ENCODE measurements at places on chromosomes 3 and 15. TPM values are rescaled to one million over a fixed set of nuclear protein-coding genes. Genes with fewer than 3 reads are reported as not detected.

DNA sequence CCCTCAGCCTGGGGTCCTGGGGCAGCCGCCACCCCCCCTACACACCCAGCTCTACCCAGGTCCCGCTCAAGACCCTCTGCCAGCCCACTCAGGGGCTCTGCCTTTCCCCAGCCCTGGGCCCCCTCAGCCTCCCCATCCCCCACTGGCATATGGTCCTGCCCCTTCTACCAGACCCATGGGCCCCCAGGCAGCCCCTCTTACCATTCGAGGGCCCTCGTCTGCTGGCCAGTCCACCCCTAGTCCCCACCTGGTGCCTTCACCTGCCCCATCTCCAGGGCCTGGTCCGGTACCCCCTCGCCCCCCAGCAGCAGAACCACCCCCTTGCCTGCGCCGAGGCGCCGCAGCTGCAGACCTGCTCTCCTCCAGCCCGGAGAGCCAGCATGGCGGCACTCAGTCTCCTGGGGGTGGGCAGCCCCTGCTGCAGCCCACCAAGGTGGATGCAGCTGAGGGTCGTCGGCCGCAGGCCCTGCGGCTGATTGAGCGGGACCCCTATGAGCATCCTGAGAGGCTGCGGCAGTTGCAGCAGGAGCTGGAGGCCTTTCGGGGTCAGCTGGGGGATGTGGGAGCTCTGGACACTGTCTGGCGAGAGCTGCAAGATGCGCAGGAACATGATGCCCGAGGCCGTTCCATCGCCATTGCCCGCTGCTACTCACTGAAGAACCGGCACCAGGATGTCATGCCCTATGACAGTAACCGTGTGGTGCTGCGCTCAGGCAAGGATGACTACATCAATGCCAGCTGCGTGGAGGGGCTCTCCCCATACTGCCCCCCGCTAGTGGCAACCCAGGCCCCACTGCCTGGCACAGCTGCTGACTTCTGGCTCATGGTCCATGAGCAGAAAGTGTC lies 30.2 kb downstream of the PTPN23 start:
- H3K4me3 ChIP-seq, result no peak overlapping the region
- no peak overlapping the region for H3K27ac ChIP-seq
- DNase-seq, result no peak
- no peaks in the 10 kb centered on the region for H3K27me3 ChIP-seq
- H3K4me1 ChIP-seq, result no peaks in the 10 kb centered on the region
- H3K36me3 ChIP-seq, result peaks cover 2% of the 10 kb centered on the region

DNA sequence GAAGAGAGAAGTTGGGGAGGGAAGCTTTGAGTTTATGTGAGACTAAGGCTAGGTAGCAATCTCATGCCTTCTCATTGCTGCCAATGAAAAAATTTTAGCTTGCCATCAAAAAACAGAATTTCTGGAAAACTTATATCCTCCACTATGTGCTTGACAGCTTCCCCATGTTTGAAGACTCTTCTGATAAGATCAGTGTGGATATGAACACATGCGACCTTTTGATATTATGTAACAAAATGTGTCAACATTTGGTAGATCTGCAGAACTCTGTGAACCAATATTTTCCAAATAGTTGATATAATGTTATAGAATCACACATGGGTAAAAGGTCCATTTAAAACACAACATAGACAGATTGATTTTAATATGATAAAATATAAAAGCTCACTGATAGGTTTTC lies 380.9 kb upstream of the PROK2 start:
- no peaks in the 10 kb centered on the region for H3K4me1 ChIP-seq
- no peak for DNase-seq
- no peaks in the 10 kb centered on the region for H3K36me3 ChIP-seq

- H3K27ac ChIP-seq, result no peak overlapping the region
- no peak for DNase-seq
- no peaks in the 10 kb centered on the region for H3K36me3 ChIP-seq
- H3K4me3 ChIP-seq, result no peak overlapping the region
- H3K27me3 ChIP-seq, result no peaks in the 10 kb centered on the region
- peaks cover 3% of the 10 kb centered on the region for H3K4me1 ChIP-seq
Measured at GRCh38 chr3:185789891-185790830, 34.7 kb downstream of the IGF2BP2 start.

DNA sequence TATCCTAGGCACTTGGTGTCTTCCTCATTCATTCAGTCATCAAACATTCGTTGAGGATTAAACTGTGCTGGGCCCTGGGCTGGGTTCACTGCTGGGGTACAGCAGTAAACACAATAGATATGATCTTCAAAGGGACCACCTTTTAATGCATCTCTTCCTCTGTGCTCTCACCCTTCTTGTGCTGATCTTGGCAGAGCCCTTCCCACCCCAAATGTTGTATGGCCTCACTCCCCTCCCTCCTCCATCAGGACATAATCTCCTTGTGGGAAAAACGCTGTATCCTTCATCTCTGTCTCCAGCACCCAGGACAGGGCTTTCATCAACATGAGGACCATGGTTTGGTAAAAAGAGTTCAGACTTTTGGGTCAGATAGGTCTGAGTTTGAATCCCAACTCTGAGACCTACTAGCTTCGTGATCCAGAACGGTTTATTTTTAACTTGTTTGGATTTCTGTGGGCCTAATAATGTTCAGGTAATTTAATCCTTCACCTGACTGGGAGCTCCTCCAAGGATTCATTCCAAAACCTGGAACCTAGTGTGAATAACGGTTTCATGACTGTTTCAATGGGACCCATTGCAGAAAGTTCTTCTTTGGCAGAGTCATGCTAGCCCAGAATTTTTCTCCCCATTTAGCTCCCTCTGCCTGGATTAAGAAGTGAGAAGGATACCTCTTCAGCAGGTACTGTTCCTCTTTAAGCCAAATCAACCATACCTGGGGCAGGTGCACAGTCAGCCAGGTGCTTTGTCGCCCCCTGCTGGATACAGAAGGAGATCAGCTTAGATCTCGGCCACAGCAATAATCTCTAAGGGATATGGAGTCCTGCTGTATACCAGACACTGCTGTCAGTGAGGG lies 5.2 kb upstream of the WNT7A start:
- peak; percentile 84 for DNase-seq
- no peaks in the 10 kb centered on the region for H3K4me1 ChIP-seq
- no peaks in the 10 kb centered on the region for H3K36me3 ChIP-seq
- H3K27ac ChIP-seq, result no peak overlapping the region
- peaks cover 7% of the 10 kb centered on the region for H3K27me3 ChIP-seq

- no peak overlapping the region for H3K4me3 ChIP-seq
- no peaks in the 10 kb centered on the region for H3K27me3 ChIP-seq
- H3K27ac ChIP-seq, result no peak overlapping the region
- peaks cover 42% of the 10 kb centered on the region for H3K4me1 ChIP-seq
Measured at GRCh38 chr3:57793737-57794187, 37.7 kb downstream of the SLMAP start.

DNA sequence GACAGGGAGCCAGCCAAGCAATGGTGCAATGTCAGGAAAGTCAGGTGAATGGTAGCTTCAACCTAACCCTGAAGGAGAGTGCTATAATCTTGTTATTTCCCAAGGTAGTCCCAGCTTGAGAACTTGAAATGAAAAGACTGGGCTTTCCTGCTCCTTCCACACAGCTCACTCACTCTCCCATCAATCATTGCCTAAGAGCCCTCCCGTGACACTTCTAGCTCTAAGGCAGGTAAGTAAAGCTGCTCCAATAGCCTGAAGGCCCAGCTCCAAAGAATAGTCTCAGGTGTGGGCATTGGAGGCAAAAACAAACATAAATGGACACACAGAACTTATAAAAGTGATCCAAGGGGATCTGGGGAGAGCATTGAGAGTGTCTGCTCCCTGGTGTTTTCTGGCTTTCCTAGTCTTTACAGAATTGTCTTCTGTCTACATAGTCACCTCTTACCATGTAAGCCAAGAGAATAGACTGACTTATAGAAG lies 63.1 kb upstream of the TBC1D5 start:
- H3K4me3 ChIP-seq, result no peak overlapping the region
- H3K27me3 ChIP-seq, result peaks cover 5% of the 10 kb centered on the region
- no peak for DNase-seq
- H3K27ac ChIP-seq, result no peak overlapping the region

- peaks cover 8% of the 10 kb centered on the region for H3K4me1 ChIP-seq
- H3K36me3 ChIP-seq, result no peaks in the 10 kb centered on the region
- H3K27ac ChIP-seq, result peak overlapping the region; percentile 37
- no peaks in the 10 kb centered on the region for H3K27me3 ChIP-seq
- no peak overlapping the region for H3K4me3 ChIP-seq
Measured at GRCh38 chr15:83092309-83092976, 15.0 kb upstream of the TM6SF1 start.

GRCh38 chr3:48015431-48016180 lies 610 bp downstream of the MAP4 start:
- DNase-seq, result no peak
- no peaks in the 10 kb centered on the region for H3K27me3 ChIP-seq
- no peak overlapping the region for H3K27ac ChIP-seq
- peaks cover 2% of the 10 kb centered on the region for H3K36me3 ChIP-seq
- no peak overlapping the region for H3K4me3 ChIP-seq
- peaks cover 37% of the 10 kb centered on the region for H3K4me1 ChIP-seq

The LRTM1 gene
- total RNA-seq, result not detected

The ANXA2 gene
- total RNA-seq, result 18.0 TPM

The GPR160 gene
- total RNA-seq, result 10.3 TPM

The KPNA1 gene
- total RNA-seq, result 45.8 TPM

The SLC12A1 gene
- not detected for total RNA-seq

Data from activated naive CD4-positive, alpha-beta T cell treated with anti-CD3 and anti-CD28 coated beads for 36 hours (primary cell).